ENCODE measurements at places on chromosomes 6 and 20.

- DNase-seq, result no peak
Measured at GRCh38 chr6:19892260-19892659, 55.1 kb downstream of the ID4 start.

GRCh38 chr6:157383471-157383870 is 2.5 kb downstream of the ZDHHC14 start:
- DNase-seq, result no peak

GRCh38 chr6:168994956-168995355 is 258.7 kb downstream of the THBS2 start:
- no peak for DNase-seq

GRCh38 chr6:158439255-158439654 is 120.6 kb upstream of the TMEM181 start:
- DNase-seq, result no peak

All from CD4-positive, alpha-beta T cell treated with Interleukin-6 at 100 ng/mL for 8 hours (primary cell).